ENCODE measurements at places on chromosomes 1 and 21. TPM values are rescaled to one million over a fixed set of nuclear protein-coding genes. Genes with fewer than 3 reads are reported as not detected.

The OR13G1 gene
- total RNA-seq, result not detected

The B3GALT5 gene
- not detected for total RNA-seq

The MROH9 gene
- total RNA-seq, result not detected

The FOXD2 gene
- under 0.01 TPM for total RNA-seq

The SPOCD1 gene
- 15.2 TPM for total RNA-seq

The OR14I1 gene
- not detected for total RNA-seq

The RHD gene
- not detected for total RNA-seq

The DMRTA2 gene
- total RNA-seq, result 10.1 TPM

The NUF2 gene
- total RNA-seq, result 2.7 TPM

The ABCG1 gene
- 42.7 TPM for total RNA-seq

Measured in tracheal epithelial cell (primary cell).